ENCODE measurements at places on chromosomes 11 and 22.
A peak's percentile ranks its signal among the peaks of the same experiment; 100 is the strongest.

- DNase-seq, result peak; percentile 89
Measured at GRCh38 chr11:47004595-47005033, 68.1 kb downstream of the CSTPP1 start.

DNA sequence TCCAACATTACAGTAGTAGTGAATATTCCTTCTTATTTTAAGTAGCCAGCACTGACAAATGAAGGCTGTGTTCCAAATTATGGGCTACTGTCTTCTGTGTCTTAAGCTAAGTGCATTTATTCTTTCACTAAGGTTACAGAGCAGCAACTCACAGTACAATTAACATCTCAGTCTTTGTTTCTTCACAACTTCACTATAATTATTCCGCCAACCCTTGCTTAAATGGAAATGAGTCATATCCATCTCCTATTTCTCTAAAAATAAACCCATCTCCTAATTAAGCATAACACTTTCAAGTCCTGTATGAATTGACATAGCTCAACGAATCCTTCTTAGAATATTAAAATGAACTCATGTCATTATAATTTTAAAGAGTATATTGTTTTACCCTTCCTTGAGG is 6.7 kb downstream of the ETS1 start:
- no peak for DNase-seq

- DNase-seq, result no peak
Measured at GRCh38 chr22:22093743-22094142, 111.2 kb upstream of the TOP3B start.

GRCh38 chr11:6755303-6755952 is 16.3 kb downstream of the OR2AG2 start:
- DNase-seq, result no peak

DNA sequence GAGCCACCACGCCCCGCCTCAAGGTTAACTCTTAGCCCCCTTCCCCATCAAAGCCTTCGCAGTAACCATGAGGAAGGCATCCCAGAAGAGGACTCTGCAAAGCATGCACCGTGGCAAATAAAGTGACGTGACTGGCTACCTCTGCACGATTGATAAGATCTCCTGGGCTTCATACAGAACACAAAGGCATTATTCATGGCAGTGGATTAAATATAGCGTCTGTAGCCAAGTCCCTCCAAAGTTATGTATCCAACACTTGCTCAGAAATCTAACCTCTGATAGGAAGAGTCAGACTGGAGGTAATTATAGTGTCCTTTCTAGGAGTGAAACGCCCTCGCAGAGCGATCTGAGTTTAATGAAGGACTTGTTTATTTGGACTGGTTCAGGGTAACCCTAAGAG is 22.4 kb downstream of the CPT1A start:
- no peak for DNase-seq

GRCh38 chr11:16606784-16607674 is 131.4 kb upstream of the C11orf58 start:
- no peak for DNase-seq

GRCh38 chr11:65595543-65596281 is at the start of gene KCNK7:
TSS of gene KCNK7 (minus strand) at chr11:65595800. CDS start at chr11:65595772, 28 bp downstream.
- no peak for DNase-seq

- no peak for DNase-seq
Measured at GRCh38 chr11:111870113-111870512, 1.3 kb downstream of the ALG9 start.

DNA sequence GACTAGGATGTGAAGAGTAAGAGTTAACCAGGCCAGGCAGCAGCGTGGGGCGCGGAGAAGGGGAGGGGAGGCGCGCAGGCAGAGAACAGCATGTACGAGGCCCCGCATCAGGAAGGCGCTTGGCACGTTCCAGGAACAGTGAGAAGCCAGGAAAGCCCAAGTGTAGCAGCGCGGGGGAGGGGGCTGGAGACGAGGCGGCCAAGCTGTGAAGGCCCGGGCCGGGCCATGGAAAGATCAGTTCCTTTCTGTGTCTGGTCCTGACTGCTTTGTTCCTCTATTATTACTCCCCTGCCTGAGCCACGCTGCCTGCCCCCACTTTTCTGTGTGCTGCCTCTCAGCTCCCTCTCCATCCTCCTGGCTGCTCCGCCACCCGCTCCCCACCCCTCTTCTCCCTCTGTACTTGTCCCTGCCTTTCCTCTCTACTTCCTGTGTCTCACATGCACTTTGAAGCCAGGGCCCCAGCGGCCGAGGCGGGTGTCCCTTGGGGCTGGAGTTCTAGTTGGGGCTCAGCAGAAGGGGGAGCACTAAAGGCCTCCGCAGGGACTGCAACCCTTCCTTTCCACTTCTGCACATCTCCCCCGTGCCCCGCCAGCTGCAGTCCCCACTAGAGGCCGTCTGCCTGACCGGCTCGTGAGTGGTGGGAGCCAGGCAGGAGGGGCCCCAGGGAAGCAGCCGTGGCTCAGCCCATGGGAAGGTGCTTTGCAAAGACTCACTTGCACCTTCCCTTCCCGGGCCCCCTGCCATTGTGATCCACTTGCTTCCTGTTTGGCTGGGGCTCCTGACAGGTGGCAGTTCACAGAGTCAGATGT is 63.7 kb downstream of the PRDM11 start:
- no peak for DNase-seq

GRCh38 chr22:30044369-30044768 is 35.9 kb upstream of the HORMAD2 start:
- DNase-seq, result peak; percentile 75

- no peak for DNase-seq
Measured at GRCh38 chr22:47617186-47617585, 854.7 kb downstream of the TBC1D22A start.

- DNase-seq, result no peak
Measured at GRCh38 chr22:46641811-46642266, 21.7 kb downstream of the GRAMD4 start.

DNA sequence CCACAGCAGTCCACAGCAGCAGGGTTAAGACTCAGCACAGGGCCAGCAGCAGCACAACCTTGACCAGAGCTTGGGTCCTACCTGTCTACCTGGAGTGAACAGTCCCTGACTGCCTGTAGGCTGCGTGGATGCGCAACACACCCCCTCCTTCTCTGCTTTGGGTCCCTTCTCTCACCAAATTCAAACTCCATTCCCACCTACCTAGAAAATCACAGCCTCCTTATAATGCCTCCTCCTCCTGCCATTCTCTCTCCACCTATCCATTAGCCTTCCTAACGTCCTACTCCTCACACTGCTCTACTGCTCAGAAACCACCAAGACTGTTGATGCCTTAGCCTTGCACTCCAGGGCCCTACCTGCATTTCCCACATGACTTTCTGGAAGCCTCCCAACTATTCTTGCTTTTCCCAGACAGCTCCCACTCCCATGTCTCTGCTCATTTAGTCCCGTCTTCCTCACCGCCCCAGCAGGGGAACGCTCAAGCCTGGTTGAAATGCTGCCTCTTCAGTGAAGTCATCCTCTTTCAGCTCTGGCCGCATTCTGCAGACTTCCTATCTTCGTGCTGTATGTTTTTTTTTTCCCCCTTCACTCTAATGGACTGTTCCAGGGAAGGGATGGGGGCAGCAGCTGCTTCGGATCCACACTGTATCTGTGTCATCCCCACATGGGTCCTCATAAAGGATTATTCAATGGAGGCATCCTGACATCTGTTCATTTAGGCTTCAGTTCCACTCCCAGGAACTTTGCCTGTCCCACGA is 3.3 kb downstream of the IL18BP start:
- no peak for DNase-seq

DNA sequence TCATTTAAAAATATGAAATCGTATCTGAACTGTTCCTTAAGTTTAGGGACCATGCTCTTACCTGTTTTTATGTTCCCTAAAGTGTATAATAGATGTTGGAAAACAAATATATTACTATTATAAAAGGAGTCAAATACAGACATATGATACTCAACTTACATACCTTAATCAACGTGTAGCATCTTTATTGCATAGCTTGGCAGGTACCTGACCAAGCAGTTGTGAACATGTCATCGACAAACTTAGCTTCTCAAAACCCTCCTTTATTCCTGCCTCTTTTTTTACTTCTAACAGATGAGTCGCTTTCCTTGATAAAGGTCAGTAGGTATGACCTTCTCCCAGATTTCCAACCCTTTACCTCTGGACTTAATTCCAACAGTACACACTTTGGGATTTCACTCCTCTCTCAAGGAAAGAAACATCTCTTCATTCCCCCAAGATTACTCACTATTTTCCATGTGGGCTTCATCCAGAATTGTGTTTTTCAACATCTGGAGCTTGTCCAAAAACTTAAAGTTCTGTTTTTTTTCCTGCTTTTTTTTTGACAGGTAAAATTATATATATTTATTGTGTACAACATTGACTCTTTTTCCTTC is 11.9 kb downstream of the HIPK3 start:
- DNase-seq, result no peak

- DNase-seq, result no peak
Measured at GRCh38 chr11:8828046-8828445, 82.9 kb upstream of the AKIP1 start.

DNA sequence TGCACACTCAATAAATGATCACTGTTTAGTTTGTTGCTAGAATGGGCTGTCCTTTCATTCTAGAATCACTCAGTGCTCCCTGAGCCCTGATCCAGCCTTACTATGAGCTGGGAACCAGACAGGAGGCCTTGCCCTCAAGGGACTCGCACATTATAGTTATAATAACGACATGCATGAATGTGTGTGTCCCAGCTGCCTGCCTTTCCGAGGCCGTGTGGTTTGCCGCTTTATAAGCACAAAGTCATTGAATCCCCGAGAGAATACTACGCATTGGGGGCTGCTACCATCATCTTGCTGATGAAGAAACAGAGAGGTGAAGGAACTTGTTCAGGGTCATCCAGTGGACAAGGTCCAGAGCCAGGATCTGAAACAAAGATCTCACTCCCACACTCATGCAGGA is 75.7 kb downstream of the NFAM1 start:
- no peak for DNase-seq

- DNase-seq, result no peak
Measured at GRCh38 chr11:61533401-61533800, 24.9 kb downstream of the LRRC10B start.

- DNase-seq, result no peak
Measured at GRCh38 chr11:125946712-125947418, 1.0 kb downstream of the VSIG10L2 start.

DNA sequence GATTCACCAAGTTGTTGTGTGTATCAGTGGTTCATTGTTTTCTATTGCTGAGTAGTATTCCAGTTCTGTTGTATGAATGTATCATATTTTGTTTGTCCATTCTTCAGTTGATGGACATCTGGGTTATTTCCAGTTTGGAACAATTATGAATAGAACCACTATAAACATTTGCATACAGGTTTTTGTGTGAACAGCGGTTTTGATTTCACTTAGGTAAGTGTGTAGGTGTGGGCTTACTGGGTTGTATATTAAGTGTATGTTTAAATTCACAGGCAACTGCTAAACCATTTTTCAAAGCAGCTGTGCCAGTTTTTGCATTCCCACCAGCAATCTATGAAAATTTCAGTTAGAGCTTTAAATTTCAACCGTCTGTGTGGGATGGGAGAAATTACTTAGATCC is 217.8 kb downstream of the NELL1 start:
- no peak for DNase-seq

- no peak for DNase-seq
Measured at GRCh38 chr22:44639891-44640617, 62.0 kb upstream of the PRR5 start.

DNA sequence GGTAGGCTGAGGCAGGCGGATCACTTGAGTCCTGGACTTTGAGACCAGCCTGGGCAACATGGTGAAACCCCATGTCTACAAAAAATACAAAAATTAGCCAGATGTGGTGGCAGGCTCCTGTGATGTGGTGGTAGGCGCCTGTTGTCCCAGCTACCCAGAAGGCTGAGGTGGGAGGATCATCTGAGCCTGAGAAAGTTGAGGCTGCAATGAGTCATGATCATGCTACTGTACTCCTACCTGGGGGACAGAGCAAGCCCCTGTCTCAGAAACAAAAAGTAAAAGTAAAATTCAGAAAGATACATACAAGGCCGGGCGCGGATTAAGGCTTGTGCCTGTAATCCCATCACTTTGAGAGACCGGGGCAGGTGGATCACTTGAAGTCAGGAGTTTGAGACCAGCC is 6.3 kb downstream of the LDHAL6A start:
- no peak for DNase-seq

DNA sequence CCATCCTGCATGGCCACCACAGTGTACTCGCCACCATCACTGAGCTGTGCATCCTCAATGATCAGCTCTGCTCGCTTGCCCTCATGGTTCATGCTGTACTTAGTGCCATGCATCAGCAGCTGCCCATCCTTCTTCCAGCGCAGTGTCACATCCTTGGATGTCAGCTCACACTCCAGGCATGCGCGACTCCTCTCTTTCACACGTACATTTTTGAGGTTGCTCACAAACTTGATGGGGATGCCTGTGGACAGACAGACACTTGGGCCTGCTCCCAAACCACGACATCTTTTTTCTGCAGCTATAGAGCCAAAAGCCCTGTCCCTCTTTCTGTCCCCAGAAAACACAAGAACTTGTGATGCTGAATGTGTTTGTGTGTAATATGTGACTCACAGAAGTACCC is 10.5 kb downstream of the IGSF22 start:
- no peak for DNase-seq

DNA sequence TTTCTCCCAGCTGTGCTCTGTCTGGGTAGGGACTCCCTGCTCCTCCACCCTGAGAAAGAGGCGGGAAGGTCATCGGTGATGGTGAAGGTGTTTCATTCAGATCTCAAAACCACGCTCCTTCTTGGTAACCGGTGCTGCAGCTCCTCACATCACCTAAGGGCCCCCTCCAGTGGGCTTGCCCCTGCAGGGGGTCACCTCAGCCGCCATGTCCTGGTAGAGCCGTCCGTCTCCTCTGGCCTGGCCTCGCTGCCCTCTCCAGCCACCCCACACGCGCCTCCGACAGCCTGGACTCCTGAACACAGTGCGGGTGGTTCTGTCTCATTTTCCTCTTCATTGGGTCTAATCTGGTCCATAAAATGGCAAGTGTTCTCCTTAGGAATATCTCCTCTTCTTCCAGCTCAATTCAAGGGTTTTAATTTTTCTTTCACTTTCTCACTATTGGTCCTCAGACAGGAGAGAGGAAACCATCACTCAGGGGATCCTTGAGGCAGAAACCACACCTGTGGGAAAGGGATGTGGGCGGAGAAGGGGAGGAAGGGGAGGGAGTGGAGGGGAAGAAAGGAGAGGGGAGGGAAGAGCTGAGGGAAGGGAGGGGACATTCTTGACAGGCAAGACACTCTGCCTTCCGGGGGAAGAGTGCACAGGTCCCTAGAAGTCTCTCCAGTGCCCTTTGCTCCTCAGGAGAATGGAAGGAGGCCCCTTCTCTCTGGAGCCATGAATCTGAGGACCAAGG is 1338.4 kb downstream of the TBC1D22A start:
- DNase-seq, result no peak

- DNase-seq, result no peak
Measured at GRCh38 chr11:86034710-86035109, 34.2 kb downstream of the PICALM start.

DNA sequence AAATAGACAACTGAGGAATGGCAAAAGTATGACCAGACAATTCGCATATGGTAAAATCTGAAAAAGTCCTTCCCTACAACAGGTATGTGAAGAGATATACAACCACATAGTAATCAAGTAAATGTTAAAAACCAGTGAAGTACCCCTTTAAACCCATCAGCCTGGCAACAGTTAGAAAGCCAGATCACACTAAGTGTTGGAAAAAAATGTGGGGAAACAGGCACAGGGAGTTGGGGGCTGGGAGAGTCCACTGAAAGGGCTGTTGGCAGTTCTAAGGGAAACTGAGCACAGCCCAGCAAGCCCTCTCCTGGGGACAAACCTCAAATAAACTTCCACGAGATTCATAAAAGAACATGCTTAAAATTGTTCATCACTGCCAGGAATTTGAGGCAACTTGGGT is 242.1 kb downstream of the BUD13 start:
- no peak for DNase-seq

GRCh38 chr22:36367066-36367465 is 20.7 kb downstream of the MYH9 start:
- DNase-seq, result no peak

- no peak for DNase-seq
Measured at GRCh38 chr11:46698597-46698996, 1.8 kb downstream of the ARHGAP1 start.
